Astrocyte (in vitro differentiated cells and primary cell): ENCODE measurements at places on chromosomes 2 and 18.

DNA sequence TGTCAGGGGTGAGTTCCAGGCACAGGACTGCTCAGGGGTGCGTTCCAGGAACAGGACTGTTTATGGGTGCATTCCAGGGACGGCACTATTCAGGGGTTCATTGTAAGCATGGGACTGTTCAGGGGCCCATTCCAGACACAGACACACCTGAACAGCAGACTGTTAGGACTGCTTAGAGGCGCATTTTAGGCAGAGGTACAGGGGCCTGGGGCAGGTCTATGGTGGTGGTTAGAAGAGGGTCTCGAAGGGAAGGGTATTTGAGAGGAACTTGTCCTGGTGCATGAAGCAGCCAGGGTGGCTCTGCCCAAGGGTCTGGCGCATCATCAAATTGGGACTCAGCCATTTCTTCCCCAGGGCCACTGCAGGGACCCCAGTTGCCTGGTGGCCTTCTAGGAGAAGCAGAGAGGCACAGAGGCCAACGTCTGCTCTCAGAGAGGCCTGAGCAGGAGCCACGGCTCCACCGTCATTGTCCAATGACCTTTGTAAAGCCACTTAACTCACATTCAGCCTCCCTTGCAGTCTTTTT lies 14.8 kb upstream of the MLPH start:
- no peak for DNase-seq

DNA sequence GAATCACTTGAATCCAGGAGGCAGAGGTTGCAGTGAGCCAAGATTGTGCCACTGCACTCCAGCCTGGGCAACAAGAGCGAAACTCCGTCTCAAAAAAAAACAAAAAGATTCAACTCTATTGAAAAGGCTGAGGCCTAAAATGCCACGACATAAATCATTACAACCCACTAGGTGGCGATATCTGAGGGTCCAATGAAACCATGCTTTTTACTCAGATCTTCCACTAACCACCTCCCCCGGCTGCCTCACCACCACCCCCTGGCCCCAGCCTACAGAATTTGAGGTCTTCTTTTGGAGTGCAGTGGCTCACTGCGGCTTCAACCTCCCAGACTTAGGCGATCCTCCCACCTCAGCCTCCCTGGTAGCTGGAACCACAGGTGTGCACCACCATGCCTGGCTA lies 57.5 kb downstream of the AP1S3 start:
- no peak for DNase-seq

GRCh38 chr2:182166841-182167240 lies 181.2 kb downstream of the PPP1R1C start:
- no peak for DNase-seq

- peak; percentile 77 for DNase-seq
Observed at GRCh38 chr18:12639990-12640880, 17.7 kb downstream of the SPIRE1 start.

DNA sequence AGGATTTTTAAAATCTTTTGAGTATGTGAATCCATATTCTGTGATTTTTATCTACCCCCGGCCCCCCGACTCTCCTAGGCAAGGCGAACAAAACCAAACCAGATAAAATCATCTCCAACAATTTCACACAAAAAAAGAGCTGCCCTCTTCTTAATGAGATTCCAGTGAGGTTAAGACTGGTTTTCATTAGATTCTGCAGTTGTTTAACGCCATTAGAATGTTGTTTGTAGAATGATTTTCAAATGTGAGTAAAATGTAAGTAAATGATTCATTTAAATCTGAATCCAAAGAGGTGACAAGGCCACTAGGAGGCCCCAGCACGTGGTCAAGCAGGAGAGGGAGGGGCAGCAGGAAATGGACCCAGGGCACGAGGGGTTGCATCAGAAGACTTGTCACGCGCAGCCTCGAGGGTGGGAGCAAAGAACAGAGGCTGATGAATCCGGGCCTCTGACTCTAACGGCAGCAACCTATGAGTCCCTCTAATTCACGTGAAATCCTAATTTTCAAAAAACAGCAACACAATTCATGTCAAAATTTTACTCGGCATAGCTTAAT lies 24.3 kb upstream of the KLHL29 start:
- no peak for DNase-seq

DNA sequence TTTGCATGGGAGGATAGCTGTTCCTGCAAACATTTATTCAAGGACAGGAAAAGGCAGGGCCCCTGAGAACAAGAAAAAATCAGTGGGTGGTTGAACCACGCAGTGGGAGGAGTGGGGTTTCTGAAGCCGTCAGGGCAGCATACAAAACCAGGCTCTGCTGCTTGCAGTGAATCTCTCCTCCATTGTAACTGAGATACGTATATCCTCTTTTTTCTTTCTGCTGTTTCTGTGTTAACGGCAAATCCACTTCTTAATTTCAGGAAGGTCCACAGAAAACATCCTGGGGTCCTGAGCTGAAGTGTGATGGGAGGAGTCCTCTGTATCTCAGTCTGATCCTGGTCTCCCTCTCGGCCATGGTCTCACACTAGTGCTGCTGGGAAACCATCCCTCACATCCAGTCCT lies 27.2 kb upstream of the KCNF1 start:
- DNase-seq = no peak

GRCh38 chr18:43635397-43635796 lies 358.1 kb upstream of the SYT4 start:
- no peak for DNase-seq

GRCh38 chr2:119476301-119477112 lies 44.9 kb downstream of the TMEM37 start:
- DNase-seq = peak; percentile 36

GRCh38 chr2:60337142-60337497 lies 216.3 kb downstream of the BCL11A start:
- DNase-seq = no peak

DNA sequence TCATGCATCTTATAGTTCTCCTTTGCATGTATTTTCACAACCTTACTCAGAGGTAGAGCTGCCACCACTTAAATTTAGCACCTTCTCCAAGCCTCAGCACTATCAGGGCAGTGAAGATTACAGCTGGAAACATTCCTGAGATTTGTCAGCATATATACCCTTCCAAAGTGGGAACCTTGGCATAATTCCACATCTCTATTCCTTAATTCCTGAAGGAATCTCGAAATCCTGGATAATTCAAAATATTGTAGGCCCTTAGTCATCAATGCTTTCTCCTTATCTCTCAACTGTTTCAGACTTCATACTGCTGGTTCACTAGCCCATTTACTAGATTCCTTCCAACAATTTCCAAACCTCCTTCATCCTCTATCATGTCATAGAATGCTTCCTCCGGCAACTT lies 87.4 kb downstream of the ITSN2 start:
- no peak for DNase-seq

- peak; percentile 14 for DNase-seq
Observed at GRCh38 chr2:121504316-121504715, 26.4 kb upstream of the RNU4ATAC start.

- DNase-seq = no peak
Observed at GRCh38 chr2:150190546-150190945, 296.9 kb downstream of the RND3 start.

DNA sequence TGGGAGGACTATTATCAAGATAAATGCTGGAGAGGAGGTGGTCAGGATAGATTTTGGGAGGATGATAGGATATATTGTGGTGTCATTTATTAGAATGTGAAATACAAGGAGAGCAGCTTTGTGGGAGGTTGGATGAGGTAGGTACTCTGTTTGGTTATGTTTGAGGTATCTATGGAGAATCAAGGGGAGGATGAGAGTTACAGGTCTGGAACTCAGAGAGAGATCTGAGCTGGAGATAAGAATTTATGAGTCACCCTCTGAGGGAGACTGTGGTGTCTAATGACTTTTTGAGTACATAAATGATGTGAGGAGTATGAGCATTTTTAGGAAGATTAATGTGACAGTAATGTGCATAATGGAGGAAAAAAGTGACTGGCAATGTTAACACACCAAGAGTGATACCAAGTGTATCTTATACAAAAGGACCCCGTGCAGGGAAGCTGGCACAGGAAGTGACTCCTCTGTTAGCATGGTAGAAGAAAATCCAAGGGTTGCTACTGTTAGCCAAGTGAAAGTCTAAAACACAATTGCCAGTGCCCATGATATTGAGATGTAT lies 48.2 kb downstream of the CRIM1 start:
- peak; percentile 93 for DNase-seq

DNA sequence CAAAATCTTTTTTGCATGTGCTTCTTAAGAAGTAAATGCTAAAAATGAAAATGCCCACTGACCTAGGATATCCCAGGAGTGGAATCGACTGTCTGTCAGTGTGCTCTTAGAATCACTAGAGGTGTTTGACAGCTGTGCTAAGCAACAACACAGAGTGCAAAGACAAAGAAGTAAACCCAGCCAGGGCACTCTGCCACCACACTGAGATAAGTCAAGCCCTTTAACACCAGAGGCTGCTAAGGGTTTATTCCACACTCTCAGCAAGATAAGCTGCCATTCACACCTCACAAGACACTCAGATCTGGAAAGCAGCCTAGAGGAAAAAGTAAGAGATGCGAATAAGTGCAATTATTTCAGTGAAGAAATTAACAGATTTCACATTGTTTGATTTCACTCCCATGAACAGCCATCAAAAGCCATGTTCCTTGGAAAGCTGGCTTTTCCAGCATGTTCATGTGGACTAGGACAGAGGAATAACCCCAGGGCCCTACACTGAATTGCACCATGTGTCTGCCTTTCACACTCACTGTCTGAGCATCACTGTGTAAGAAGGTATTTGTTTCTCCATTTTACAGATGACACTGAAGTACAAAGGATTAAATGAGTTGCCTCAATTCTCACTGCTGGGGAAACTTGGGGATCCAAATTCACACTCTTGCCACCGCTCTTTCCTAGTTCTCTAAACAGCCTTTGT lies 6.0 kb upstream of the BMP10 start:
- no peak for DNase-seq

- DNase-seq = no peak
Observed at GRCh38 chr2:232460171-232460570, 4.2 kb downstream of the ALPI start.

DNA sequence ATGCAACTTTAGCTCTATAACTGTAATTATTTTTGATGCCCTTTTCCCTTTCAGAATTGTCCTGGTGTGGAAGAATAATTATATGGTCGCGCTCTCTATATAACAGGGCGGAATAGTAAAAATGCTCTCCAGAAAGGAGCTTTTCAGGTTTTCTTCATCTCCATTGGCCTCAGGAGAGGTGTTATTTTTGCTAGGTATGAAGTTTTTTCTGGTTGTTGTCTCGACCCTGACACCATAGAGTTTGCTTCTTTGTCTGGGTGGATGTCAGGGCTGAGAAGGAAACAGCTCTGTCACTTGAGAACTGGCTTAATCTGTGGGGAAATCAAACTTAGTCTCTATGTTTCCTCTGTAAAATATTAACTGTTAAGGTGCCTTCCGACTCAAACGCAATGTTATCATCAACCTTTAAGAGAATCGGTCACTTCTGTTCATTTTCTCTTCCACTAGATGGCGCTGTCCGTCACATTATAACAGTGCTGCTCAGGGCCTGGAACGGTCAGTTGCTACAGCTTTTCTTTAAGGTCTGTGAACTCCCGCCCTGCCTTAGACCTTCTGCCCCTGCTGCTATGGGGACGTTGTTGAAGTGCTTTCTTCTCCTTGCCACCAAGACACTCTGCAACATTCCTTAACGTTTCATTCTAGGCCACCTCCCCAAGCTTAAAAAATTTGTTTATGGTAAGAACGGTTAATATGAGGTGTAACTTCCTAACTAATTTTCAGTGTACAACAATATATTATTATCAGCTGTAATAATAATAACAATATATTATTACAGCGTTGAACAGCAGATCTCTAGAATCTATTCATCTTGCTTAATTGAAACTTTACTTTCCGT lies 23.8 kb upstream of the SERPINB12 start:
- peak; percentile 26 for DNase-seq

DNA sequence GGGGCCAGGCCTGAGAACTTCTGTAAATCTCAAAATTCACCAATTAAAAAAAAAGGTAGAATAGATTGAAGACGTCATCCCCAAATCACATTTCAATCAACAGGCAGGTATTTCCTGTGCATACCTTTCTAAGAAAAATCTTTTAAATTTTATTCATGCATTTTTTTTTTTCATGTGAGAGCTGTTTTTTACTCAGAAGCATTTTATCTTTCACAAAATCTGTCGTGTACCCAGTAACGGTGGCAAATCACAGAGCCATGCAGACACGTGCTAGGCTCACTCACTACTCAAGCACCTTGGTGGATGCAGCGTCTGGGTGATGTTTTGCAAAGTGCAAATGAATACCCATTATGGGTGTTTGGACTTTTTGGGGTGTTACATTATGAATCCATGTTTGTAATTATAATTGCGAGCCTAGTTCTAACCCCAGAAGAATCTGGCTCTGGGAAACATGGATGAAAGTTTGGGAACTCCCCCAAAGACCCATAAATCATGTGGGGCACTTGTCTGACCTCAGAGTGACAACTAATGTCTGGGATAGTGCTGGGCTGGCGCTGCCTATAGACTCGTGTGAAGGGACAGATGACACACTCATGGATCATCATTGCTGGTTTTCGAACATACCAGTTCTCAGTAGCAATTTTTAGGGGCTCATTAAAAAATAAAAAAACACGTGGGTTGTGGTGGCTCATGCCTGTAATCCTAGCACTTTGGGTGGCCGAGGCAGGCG lies 335.2 kb downstream of the LPIN1 start:
- DNase-seq = no peak

DNA sequence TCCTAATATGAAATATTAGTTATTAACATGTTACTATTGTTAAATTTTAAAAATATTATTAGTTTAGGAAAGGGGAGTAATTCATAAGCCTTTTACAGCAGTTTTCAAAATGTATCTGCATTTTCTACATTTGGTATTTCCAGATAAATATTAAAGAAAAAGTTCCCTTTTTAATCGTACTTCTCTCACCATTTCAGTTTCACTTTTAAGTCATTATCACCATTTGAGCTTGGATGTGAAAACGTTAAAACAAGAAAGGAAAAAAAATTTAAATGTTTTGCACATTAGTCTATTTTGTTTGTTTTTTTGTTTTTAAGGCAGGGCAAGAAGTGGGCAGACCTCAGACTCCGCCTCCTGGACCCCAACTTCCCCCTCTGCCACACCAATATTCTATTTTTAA lies 3.3 kb upstream of the SRSF7 start:
- no peak for DNase-seq

GRCh38 chr2:204986641-204987040 lies 441.4 kb downstream of the PARD3B start:
- no peak for DNase-seq

GRCh38 chr2:128817813-128818212 lies 499.1 kb upstream of the HS6ST1 start:
- no peak for DNase-seq

DNA sequence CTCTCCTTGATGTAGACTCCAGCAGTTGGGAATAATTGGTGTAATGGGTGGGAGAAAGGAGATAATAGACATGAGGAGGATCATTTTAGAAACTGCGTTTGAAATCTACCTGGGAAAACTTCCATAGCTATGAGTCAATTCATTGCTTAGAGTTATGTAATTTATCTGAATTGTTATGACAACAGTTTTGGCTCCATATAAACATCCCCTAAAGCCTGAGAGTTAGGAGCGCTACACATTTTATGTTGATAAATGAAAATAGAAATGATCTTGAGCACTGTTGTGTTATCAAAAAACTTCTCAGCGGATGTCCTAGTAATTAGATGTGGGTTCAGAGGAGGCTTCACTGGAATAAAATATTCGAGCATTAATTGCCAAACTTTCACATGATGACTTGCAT lies 573.4 kb downstream of the TSN start:
- DNase-seq = no peak

- DNase-seq = no peak
Observed at GRCh38 chr2:97730245-97730644, 16.9 kb downstream of the ZAP70 start.
